Activated CD8-positive, alpha-beta memory T cell treated with anti-CD3 and anti-CD28 coated beads for 1 hour (primary cell): ENCODE measurements at places on chromosomes 3 and 15.
A peak's percentile ranks its signal among the peaks of the same experiment; 100 is the strongest.

DNA sequence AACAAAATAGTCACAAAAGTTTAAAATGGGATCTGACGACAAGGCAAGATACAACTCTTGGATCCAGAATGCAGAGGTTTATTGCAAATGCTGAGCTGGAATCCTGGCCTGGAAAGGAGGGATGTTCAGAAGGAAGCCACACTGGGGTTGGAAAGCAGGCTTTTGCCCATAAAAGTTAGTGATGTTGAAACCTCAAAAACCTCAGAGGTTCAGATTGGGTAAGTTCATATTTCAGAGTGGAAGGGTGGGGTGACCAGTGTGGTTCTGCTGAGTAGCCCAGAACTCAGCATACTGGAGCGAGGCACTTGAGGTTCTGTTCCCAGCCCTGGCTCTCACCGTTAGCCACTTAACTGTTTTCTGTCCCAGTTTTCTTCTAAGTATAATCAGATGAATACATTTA, 114.0 kb upstream of the OSTN start:
- DNase-seq = no peak

- DNase-seq = no peak
These were observed 20.1 kb upstream of the CD96 start for GRCh38 chr3:111521891-111522290.

GRCh38 chr15:100771746-100772145, 107.9 kb upstream of the ALDH1A3 start:
- no peak for DNase-seq

DNA sequence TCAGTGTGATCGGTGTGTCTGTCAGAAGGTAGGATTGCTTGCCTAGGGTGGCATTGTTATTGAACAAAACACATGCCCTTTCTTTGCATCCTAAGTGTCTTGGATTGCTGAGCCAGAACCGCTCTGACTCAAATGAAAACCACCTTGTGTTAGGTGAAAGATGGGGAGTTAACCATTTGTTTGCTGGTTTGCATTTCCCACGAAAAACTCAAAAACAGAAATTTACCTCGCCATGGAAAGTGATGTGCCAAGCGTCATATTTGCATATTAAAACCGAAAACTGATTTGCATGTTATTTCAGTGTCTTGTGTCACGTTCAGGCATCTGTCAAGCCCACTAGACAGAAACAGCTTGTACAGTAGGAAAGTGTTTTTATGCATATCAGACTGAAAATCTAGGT, 474.6 kb upstream of the TPRG1 start:
- DNase-seq = no peak

DNA sequence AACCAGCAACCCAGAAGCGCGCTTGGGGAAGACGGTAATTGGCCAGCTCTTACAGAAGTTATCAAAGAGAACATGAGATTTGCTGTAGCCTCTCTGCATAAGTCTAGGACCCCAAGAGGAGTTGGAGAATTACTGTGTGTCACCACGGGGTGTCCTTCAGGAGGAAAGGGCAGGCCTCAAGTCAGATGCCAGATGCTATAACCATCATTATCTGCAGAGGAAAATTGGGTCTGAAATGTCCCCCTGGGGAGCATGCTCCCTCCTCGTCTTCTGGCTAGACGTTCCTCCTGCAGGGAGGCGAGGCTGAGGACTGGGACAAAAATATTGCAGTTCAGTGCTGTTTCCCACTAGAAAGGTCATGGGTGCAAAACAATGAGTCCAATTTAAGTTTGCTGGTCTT, 380.5 kb upstream of the CFAP20DC start:
- no peak for DNase-seq

DNA sequence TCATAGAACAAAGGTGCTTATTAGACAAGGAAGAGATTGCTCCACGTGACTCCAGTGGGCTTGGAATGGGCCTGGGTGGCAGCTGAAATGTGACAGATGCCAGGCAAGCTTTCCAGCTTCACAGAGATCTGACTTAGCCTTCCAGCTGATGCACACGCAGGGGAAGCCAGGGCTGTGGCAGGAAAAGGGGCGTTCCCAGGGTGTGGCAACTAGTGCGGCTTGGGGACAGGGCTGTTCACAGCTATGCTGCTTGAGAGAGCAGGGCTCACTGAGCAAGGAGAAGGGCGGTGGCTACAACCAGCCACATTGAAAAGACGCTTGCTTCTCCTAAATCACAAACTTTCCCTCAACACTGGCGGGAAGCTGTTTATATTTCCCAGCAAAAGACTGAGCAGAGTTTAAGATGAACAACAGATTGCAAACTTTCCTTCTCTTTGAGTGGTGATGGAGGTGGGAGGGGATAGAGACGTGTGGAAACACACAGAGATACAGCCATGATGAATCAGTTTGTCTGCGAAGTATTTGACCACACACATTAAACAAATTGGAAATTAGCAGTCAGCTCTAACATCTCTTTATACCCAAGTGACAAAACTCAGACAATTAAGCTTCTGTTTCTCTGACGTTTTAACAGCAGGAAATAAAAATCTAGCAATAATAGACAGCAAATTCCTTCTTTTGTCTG, 127.5 kb downstream of the BDH1 start:
- peak; percentile 2 for DNase-seq

- no peak for DNase-seq
These were observed 21.8 kb downstream of the MEIS2 start for GRCh38 chr15:37078566-37078965.

DNA sequence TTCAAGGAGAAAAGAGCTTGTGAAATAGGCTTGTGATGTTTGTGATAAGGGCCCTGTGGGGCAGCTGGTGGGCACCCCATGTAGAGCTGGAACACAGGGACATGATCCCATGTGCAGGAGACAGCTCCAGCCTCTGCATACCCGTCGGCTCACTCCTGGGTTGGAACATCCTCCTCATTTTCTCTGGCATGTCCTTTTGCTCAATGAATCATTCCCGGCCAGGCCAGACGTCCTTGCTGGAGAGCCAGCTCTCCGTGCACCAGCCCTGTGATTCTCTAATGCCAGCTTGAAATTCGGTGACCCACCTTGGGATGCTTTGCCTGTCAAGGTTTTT, 77.3 kb downstream of the SMAD3 start:
- no peak for DNase-seq

GRCh38 chr15:29820394-29821154, 1.7 kb downstream of the TJP1 start:
- no peak for DNase-seq

GRCh38 chr3:148852271-148852992, 12.7 kb upstream of the CPA3 start:
- DNase-seq = no peak

- DNase-seq = no peak
These were observed 87.3 kb downstream of the TFG start for GRCh38 chr3:100796556-100796955.

- no peak for DNase-seq
These were observed 21.3 kb upstream of the GOLIM4 start for GRCh38 chr3:168117059-168117458.

DNA sequence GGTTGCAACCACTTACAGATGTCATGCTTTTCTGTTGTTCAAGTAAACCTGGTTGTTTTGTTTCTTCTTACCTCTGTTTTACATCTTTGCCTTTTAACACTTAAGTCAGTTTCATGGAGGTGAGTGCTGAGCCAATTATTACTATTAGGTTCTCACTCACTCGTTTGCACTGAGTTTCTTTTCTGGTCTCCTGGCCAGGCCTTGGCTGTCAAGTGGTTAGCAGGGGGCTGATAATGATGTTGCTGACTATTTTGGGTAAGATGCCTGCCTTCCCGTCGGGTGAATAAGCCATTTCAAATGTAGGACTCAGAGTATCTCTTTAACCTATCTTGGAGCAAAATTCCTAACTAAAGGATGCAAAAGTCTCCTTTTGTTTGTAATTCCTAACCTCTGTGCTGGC, 78.5 kb downstream of the KLHL25 start:
- no peak for DNase-seq

GRCh38 chr3:122794483-122794778, 438 bp upstream of the SLC49A4 start:
- DNase-seq = no peak

- no peak for DNase-seq
These were observed 74.7 kb downstream of the ZBBX start for GRCh38 chr3:167305340-167305890.

DNA sequence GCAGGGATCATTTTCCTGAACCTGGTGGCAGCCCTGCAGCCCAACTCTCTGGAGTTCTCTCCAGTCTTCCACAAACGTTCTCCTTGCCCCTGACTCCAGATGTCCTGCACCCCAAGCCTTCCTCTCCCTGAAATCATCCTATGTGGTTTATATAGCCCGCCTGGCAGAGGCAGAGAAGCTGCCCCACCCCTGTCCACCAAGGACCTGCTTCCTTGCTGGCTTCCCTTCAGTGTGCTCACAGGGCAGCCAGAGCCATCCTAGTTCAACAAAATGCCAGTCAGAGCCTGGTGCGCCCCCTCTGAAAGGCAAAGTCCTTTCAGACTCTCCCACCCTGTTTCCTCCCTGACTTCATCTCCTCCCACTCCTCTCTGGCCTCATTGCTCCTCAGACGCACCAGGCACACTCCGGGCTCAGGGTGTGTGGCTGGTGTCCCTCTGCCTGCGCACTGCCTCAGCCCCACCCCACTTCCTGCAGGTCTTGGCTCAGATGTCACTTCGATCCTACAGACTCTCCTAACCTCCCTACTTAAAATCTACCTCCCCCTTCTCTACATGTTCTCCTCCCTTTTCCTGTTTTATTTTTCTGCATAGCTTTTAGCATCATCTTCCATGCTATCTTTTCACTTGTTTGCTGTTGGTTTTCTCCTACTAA, 5.9 kb downstream of the KBTBD13 start:
- no peak for DNase-seq

- DNase-seq = no peak
These were observed 105.5 kb upstream of the SETMAR start for GRCh38 chr3:4197670-4198069.

GRCh38 chr3:120472121-120472844, 21.5 kb upstream of the FSTL1 start:
- no peak for DNase-seq

- no peak for DNase-seq
These were observed 27.2 kb upstream of the STT3B start for GRCh38 chr3:31505371-31506048.

DNA sequence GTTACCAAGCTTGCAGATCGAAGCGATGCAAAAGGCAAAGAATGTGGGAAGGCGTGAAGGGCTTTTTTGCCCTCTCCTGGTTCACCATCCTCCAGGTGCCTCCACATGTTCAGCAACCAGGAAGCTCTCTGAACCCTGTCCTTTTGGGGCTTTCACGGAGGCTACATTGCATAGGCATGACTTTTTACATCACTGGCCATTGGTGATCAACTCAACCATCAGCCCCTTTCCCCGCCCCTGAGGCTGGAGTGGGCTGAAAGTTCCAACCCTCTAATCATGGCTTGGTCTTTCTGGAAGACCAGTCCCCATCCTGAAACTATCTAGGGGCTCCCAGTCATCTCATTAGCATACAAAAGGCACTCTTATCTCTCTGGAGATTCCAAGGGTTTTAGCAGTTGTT, 52.6 kb downstream of the UACA start:
- DNase-seq = no peak

GRCh38 chr3:185820973-185821758, 3.7 kb downstream of the IGF2BP2 start:
- DNase-seq = no peak

DNA sequence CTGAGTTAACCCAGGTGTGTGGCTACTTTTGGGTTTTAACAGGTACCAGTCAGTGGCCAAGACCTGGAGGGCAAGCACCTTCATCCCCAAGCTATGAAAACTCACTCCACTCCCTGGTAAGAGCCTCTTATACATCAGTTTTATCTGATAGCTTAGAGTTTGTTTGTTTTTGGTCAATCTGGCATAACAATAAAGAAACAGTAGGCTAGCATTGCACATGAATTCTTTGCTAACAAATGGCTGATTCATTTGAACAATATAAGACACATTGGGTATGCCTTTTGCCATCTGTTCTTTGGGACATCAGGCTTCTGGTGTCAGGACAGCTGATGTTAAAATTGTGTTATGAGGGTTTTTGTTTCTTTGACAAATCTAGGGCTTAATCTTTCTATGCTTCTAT, 125.0 kb upstream of the CGNL1 start:
- no peak for DNase-seq

- DNase-seq = no peak
These were observed 37.9 kb downstream of the ADIPOQ start for GRCh38 chr3:186880406-186880805.

GRCh38 chr3:3495611-3496010, 303.6 kb upstream of the LRRN1 start:
- no peak for DNase-seq

GRCh38 chr3:76724075-76724474, 315.8 kb upstream of the ROBO2 start:
- no peak for DNase-seq

DNA sequence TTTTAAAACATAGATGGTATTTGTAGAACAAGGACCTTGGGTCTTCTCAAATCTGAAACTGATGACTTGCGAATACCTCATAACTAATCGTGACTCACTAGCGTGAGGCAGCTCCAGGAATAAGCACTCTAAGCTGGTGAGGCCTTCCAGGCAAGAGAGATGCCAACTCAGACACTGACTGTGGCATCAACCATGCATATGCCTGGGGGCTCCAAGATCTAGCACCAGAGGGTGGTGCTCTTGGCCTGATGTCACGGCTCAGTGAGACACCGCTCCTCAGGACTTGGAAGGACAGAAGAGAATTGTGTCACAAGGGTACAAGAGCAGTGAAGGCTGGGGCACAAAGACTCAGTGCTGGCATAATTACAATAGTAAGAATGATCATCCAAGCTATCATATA, 125.0 kb upstream of the TRIM42 start:
- DNase-seq = no peak

- no peak for DNase-seq
These were observed 107.5 kb downstream of the TBC1D5 start for GRCh38 chr3:17634964-17635363.
